ENCODE measurements at places on chromosomes 11 and 22. TPM values are rescaled to one million over a fixed set of nuclear protein-coding genes. Genes with fewer than 3 reads are reported as not detected.

RNF215 gene
- 18.1 TPM for total RNA-seq

- DNase-seq: no peak
Measured at GRCh38 chr11:112596324-112596723, 335.7 kb upstream of the PLET1 start.

- no peak for DNase-seq
Measured at GRCh38 chr11:73974604-73975478, 7.8 kb downstream of the UCP2 start.

DNA sequence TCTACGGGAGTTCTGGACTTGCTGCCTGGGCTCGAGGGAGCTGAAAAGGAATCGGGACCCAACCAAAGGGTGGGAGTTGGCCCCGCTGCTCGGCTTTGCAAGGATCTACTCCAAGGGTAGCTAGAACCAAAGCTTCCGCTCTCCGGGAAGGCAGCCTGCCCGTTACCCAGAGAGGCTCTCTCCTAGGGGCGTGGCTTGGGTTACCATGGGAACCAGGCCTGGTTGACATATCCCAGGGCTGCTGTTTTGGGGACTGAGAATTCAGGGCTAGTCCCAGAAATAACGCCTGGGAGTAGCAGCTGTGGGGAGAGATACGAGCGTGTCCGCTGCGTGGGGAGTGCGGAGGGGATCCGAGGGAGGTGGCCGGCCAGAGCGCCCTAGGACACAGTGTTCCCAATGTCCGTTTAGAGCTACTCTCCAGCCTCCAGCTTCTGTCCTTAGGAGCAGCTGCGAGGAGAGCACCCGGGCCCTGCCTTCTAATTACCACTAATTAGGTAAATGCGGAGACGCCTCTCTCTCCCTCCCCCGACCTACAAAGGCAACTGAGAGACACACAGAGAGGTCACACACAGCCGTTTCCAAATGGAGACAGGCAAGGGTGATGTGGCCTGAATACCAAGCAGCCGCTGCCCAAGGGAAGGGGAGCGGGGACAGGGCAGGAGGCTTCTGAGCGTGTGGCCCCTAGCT, 141.6 kb upstream of the CADM1 start:
- no peak for DNase-seq

DNA sequence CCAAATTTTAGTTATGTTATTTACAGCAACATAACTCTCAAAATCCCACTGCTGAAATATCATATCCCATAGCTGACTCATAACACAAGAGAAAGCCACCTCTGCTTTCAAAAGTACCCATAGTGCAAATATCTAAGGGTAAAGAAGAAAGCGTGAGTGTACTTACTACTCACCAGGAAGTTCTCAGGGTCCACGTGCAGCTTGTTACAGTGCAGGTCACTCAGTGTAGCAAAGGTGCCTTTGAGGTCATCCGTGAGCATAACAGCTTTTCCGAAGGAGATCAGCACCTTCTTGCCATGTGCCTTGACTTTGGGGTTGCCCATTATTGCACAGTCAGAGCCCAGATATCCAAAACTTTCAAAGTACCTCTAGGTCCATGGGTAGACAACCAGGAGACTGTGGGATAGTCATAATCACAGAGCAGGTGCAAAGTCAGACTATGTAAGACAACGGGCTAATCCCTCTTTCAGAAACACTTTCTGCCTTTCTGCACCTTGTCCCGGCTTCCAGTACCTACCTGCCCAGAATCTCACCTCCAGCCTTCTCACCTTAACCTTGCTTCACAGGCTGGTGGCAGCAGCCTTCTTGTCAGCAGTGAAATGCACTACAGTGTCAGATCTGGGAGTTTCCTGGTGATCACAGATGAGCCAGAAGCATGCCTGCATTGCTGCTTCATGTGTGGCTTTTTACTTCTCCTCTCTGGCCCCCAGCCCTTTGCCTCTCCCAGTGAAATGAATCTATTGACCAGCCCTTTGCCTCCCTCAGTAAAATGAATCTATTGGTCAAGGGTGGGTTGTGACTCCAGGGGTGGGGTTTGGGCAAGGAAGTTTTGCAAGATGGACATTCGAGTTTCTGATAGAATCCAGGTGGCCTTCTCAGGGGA, 6.5 kb downstream of the HBG1 start:
- DNase-seq: no peak
